ENCODE measurements at places on chromosomes 16 and 17.

DNA sequence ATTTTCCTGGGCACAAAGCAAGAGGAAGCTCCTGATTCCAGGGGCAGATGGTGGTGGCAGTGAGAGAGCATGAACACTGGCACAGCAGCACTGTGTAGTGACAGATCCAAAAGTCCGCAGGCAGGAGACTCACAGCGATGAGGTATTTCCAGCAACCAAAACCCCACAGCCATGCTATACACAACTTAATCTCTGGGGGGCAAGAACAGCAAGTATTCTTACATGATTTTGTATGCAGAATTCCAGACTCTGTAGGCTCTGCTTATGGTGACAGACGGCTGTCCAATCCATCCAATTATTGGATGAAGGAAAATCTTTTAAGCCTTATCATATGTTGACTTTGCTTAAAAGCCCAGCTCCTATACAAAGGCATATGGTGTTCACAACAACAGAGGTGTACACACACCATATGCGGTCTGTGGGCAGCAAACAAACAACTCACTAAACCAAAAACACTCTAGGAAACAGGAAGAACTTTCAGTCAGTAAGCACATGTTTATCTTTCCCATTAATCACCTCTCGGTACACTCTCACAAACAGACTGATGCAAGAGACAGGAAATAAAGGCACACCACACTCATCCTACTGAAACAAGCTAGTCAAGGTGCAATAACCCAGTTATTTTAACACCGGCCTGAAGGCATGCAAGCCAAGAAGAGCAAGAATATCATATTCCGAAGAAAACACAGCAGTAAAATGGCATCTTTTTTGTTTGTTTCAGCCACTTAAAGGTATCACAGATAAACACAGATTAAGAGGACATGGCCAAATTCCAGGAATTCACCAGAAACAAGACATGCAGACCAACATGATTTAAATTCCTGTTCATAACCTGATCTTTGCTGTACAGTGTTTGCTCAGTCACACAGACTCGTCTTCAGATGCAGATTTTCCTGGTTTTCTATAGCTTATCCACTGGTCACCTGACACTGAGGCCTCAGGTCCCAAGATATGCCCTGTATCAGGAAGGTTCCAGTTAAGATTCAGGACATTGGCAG is 47.8 kb downstream of the ERN1 start:
- DNase-seq = no peak

GRCh38 chr17:56831369-56832095 is 2.2 kb downstream of the C17orf67 start:
- DNase-seq = no peak

DNA sequence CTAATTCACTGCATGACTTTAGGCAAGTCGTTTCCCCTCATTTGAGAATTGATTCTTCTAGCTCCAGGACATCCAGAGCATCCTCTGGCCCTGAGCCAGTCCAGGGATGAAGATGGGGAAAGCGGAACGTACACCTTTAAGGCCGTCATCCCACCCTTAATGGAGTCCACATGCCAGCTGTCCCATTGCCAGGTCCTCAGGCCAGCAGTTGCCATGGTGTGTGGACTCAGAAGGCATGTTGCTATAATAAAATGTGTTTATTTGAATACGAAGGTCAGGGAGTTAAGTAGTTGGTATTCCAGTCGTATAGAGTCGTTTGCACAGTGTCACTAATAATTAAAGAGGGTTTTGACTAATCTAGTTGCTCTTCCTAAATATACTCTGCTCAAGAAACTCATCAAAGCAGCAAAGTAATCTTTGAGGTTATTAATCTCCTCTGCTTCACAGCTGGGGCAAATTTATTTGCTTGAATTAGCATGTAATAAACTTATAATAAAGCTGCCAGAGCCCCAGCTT is 30.4 kb downstream of the CCDC182 start:
- no peak for DNase-seq

DNA sequence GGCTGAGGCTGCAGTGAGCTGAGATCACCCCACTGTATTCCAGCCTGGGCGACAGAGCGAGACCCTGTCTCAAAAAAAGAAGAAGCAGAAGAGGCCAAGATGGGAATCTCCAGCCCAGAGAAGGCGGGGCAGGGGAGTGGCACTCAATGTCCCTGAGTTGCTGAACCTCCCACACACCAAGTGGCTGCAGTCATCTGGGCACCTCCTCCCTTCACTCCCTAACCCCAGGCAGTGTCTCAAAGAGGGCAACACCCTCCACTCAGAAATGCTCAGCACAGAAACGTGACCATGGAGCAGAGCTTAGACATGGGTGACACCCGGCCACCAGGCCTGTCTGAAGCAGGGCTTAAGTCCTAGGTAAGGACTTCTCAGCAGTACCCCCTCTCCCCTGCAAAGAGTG is 36.3 kb upstream of the BCAR1 start:
- no peak for DNase-seq

DNA sequence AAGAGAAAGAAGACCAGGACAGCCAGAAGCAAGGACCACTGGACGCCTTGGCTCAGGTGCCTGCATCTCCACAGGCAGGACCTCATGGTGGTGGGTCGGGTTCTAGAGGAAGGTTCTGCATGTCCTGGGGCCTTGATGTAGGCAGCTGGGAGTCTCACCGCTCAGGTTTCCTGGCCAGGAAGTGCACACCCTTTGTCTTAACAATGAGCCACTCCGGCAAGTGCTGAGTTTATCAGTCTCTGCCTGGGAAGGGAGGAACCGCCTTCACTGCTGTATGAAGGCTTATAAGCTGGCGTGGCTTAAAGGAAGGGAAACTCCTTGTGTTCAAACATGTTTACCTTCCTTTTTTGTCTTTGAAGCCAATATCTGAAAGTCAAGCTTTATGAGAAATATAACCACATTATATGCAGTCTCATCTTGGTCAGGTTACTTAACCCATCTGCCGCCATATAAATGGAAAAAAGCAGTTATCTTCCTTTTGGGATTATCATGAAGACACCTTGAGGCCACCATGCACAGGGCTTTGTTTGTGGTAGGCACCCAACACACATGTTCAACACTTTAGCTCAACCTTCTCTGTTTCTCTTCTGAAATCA is at the start of gene ST6GALNAC1:
TSS of gene ST6GALNAC1 (minus strand) at position 205 of the 596 bp plus-strand sequence. CDS start at position 86, 119 bp downstream.
- DNase-seq = no peak

GRCh38 chr17:70629902-70630301 is 460.6 kb downstream of the KCNJ2 start:
- DNase-seq = no peak

DNA sequence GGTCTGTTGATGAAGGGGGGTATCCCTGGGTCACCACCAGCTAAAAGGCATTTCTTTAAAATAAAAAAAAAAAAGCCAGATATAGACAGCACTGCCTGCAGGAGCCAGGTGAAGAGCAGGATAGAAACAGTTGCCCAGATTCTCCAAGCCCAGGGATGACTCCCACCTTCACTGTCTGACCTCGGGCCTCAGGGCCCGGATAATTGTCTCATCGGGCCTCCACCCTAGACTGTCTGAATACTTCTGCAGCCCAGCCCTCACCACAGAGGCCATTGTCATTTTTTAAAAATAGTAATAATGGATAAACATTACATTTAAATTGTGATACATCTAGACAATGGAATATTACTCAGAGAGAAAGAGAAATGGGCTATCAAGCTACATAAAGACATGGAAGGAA is 92.8 kb upstream of the TNRC6C start:
- no peak for DNase-seq

- DNase-seq = no peak
These were observed 28.7 kb downstream of the TMEM186 start for GRCh38 chr16:8768692-8769091.

- no peak for DNase-seq
These were observed 96.0 kb upstream of the GSE1 start for GRCh38 chr16:85517154-85517553.

DNA sequence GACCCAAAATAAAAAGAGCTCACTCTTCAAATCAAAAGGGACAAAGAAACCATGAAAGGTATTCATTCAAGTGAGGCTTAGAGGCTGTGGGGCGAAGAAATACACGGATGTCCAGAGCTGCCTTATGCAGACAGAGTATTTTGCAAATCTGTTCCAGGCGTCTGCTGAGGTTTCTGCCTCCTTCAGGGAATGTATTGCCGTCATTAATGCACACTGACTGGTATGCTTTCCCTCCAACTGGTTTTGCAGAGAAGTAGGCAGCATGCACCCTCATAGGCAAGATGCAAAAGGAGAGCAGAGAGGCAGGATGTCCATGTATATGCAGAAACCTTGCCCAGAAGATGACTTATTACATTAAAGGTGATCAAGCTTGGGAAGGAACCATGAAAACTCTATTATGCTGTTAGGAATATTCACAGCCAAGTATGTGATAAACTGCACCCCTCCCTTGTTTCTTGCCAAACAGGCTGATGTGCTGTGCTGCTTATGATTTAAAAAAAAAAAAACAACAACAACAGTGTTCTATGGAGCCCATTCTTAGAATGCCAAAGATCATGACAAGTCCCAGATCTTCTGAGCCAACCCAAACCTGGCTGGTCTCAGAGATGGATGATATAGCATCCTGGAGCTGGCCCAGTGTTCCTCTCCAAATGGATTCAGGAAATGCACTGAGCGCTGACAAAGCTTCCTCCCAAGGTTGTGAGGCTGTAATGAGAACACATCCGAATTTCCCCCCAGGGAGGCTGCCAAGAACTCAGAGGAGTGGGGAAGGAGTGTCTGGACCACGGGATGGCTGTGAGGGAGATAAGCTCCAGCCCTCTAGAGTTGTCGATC is 77.6 kb upstream of the HLF start:
- DNase-seq = no peak

- no peak for DNase-seq
These were observed 7.3 kb upstream of the TSPOAP1 start for GRCh38 chr17:58335779-58336455.

DNA sequence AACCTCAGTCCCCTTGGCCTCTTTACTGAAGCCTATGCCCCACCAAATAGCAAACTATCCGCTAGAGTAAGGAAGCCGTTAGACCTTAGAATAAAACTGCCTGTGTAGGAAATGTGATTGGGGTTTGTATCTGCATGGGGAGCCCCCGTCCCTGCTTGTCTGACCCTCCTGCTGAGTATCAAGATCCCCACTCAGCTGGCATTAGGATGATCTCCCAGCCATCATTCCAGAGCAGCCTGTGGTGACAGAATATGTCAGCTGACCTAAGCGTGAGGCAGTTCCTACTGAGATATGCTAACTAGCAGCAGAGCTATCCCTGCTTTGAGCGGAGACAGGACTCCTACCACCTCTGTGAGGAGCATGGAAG is 645 bp upstream of the GFOD2 start:
- no peak for DNase-seq

DNA sequence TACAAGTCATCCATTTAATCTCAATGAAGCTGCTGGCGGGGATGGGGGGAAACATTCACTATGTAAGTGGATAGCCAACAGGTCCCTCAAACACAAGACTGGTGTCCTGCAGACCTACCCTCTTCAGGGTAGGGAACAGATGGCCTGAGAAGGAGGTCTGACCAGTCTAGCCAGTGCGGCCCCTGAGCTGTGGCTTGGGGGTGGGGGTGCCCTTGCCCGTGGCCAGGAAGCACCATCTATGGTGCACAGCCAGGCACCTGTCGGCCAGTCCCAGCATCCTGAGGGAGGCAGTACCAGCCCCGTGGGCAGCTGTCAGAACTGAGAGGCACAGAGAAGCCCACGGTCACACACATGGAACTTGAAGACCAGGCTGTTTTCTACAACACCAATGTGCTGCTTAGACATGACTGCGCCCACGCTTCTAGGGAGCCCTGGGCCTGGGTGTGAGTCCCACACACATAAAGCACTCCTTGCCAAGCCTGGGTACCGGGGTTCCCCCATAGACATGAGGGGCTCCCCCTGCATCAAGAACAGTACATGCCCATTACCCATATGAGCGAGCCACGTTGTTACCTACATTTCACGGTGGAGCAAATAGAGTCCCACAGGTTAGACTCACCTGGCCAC is 40.9 kb downstream of the RMI2 start:
- no peak for DNase-seq

GRCh38 chr17:70238646-70239045 is 69.3 kb downstream of the KCNJ2 start:
- DNase-seq = no peak

DNA sequence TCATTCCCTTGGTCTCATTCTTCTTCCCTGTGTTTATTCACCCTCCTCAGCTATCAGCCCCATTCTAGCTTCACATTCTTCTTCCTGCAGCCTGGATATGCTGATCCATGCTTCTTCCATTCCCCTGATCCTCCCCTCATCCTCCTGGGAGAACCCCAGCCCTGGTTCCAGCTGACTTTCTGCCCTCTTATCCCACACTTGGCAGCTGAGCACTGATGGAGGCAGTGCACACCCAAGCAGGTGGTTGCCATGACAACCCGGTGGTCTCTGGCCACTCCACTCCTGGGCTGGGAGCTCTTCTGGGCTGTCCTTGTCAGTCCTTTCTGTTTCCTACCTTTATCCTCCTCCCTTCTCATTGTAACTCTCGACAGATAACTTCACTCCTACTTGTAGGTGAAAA is 16.7 kb upstream of the TUBG2 start:
- DNase-seq = no peak

DNA sequence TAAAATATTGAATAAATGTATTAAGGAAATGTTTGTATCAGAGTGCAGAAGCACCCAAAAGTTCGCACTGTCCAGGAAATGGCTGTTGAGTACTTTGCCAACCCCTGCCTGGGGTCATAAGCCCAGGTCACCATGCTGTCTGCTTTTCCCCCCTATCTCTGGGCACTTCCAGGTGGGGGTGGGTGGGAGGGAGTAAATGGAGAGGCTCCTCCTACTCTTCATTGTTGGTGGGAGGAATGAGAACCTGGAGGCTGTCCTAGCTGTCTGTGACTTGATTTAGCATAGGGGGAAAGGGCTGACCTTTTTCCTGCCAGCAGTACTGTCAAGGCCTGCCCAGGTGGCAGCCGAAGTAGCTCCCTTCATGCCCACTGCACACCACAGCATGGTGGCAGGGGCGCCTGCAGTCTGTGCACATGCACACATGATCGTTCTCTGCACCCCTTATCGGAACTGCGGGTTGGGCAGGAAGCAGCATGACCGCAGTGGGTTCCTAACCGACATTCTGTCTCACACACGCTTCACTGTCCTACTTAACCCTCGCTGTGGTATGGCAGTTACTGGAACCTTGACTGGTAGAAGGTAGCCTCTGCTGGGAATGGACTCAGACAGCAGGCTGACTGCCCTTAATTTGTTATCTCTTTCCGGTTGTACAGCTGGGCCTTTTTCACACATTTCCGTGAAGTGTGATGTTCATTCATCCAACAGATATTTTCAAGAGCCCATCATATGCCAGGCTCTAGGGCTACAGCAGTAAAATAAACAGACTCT is 41.5 kb downstream of the LDHD start:
- DNase-seq = no peak

DNA sequence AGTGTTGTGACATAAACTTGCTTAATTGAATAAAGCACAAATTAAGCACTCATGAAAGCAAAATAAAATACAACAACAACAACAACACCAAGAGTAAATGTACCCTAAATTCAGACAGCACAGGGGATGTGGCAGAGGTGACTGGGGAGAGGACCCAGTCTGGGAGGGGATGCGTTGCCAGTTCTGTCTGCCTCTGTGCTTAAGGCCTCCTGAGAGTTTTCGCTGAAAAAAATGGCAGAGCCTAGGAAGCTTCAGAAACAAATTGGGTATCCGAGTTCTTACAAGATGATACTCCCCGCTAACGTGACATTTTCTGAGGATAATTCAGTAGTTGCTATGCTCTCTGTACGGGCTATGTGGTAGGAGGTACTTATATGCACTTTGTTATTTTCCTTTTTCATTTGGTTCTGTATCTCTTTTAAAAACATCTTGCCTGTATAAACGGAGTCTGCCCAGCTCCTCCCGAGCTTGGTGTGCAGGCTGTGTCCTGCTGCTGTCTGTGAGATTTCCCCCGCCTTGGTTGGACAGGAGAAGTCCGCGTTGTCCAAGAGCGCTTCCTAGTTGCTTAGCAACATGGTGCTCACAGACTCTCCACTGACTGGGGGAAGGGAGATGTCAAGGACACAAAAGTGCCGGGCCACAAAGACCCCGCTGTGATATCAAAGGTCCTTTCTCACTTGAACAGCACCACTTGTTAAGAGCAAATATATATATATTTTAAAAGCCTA is 134.2 kb upstream of the CPHXL start:
- DNase-seq = no peak

All from stimulated activated CD4-positive, alpha-beta T cell treated with anti-CD3 and anti-CD28 coated beads, Interleukin-1b, Interleukin-23, amount 100 ng/mL, for 1 hour (primary cell).